ENCODE measurements at places on chromosomes 3 and 15.
A peak's percentile ranks its signal among the peaks of the same experiment; 100 is the strongest.

- DNase-seq = no peak
Measured at GRCh38 chr3:136839556-136839931, 20.6 kb downstream of the SLC35G2 start.

DNA sequence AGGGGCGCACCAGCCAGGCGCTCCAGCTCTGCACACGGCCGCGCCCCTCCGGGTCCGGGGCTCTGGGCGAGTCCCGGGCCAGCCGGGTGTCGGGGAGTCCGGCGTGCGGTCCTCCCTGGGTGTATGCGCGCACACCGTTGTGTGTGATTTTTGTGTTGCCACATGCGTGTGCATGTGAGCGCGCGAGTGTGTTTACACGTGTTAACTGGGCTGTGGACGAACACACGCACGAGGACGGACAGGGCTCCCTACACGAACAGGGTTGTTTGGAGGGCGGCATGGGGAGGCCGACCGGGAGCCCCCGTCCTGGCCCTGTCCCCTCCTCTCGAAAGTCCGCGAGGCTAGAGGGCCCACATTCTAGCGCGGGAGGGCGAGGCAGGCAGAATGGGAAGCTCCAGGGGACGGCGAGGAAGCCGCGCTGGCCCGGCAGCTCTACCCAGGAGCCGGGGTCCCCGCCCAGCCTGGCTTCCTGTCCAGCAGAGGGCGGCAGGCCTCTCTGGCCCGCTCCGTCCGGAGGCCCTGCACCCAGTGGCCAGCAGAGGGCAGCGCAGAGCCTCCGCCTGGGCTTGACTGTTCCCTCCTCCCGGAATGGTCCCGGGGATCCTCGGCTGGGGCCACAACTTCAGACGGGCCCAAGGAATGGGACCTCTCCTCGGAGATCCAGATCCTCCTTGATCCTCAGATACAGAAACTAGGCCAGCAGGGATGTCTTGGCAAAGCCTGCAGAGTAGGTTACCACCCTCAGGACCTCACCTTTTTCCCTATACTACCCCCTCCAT is 611 bp upstream of the LINGO1 start:
- peak; percentile 99 for DNase-seq

DNA sequence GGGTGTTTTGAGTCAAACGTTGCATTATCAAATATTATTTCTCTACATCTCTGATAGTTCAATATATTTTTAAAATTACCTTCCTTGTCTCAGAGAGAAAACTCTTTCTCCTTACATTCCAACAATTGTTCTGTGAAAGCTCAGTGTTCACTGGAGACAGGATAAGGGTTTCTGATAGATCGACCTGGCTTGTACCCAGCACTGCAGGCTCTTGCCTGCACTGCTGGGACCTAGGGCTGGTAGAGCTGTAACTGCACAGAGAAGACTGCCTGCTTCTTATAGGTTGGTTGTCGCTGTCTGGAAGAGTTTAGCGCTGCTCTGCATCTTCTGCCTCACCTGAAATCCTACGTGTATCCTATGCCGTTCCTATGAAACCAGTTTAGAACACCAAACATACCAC is 249.9 kb upstream of the LRTM1 start:
- DNase-seq = no peak

DNA sequence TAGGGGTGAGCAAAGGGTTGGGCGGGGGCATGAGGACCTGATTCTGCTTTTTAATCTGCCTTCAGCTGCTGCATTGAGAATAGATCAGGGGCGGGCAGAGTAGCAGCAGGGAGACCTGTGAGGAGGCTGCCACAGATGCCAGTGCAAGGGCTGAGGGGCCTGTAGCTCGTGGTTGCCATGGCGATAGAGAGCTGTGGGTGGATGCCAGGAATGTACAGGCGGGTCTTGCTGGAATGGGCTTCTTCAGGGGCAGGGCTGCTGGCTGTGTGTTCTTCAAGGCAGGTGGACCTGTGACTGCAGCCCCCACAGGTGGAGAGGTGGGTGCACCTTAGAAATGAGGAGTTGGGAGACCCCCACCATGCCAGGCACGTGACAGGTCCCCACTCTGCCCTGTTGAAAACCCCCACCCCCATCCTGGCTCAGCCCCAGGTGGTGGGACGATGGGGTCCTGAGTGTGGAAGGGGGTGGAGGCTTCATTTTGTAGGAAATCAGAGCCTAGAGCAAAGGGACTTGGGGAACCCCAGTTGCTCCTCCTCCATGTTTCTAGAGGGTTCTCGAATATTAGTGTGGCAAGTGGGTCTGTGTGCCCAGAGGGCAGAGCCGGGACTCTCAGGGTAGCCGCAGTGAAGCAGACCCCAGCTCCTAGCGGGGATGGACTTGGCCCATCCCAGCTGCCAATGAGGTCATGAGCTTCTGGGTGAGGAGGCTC is 38.3 kb downstream of the SLC6A6 start:
- peak; percentile 48 for DNase-seq

DNA sequence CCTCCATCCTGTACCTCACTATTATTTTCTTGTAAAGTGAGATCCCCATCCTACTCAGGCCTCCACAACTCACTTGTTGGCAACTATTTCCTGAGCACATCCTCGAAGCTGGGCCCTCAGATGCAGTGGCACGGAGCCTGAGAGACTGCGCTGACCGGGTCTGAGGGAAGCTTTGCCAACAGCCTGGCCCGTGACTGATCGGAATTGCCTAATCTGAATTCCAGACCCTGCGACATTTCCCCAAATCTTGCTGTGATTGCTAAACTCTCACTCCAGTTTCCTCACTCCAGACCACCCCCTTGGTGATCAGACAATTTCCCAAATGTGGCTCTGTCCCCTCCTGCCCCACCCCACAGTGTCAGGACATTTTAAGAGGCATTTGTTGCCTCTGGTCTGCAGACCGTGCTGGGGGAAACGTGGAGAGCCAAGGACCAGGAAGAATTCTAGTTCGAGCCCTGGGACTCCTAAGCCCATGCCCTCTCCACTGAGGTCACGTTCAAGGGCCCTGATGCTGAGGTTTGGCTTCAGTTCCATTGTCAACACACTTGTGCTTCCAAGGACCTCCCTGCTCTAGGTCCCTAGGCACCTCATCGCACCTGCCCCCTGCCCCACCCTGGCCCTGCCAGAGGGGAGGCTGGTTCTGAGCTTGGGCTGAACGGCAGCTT is 22.8 kb downstream of the KLHL25 start:
- no peak for DNase-seq

GRCh38 chr3:154126651-154127050 is 5.5 kb downstream of the ARHGEF26 start:
- DNase-seq = no peak

GRCh38 chr3:172708921-172709773 is 1.7 kb downstream of the NCEH1 start:
- DNase-seq = no peak

- peak; percentile 15 for DNase-seq
Measured at GRCh38 chr15:78438619-78439285, 736 bp downstream of the IREB2 start.

DNA sequence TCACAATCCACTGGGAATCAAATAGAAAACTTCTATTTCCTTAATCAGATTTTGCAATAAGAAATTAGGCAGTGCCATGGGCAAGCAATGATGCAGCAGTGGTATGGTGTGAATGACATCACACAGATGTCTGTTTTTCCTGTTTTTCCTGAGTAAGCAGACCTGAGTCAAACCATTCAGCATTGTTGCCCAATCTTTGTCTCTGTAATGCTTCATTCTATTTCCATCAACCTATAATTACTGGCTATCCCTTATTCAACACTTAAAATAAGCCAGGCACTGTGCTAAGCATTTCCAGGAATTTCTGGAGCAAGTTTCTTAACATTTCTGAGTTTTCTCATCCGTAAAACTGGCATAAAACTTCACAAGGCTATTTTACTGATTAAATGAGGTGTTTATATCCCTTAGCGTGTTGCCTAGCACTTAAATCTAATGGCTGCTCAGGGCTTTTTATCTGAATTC is 11.3 kb upstream of the OXSR1 start:
- DNase-seq = no peak

DNA sequence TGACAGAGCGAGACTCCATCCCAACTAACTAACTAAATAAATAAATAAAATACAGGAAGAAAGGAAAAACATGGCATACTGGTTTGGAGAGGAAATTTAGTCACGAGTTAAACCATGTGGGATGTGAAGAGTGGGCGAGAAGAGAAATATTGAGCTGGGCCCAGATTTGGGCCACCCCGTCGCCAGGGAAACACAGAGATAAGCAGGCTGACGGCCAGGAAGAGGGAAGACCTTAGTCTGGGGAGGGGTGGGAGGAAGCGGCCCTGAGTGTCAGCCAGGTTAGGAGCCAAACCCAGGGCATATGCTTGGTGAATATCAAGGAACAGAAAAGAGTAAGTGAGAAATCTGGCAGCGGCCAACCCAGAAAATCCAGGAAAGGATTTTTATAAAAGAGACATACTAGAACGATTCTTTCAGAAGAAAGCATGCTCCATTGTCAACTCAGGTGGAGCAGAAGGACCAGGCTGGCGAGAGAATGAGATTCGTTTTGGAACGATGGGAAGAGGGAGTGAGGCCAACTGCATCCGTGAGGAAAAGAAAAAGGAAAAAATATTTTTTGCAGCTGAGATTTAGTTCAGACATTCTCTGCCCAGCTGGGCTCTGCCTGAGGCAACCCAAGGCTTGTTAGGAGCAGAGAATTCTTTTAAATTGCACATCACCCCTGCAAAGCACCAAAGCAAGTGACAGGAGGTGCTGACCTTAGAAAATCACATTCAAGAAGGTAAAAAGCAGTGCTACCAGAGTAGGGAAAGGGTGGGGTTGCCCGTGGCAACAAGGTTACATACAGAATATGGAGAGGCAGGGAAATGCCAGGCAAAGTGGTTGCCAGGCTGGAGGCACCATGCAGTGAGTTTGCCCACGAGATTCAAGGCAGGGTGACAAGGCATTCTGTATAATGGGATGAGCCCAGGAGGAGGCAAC is 59.3 kb upstream of the RAD18 start:
- DNase-seq = no peak

- DNase-seq = no peak
Measured at GRCh38 chr3:194907811-194908210, 222.1 kb downstream of the FAM43A start.

GRCh38 chr3:149299938-149300801 is 33.3 kb downstream of the TM4SF18 start:
- DNase-seq = peak; percentile 23

- DNase-seq = no peak
Measured at GRCh38 chr15:95549168-95549738, 781.2 kb upstream of the NR2F2 start.

GRCh38 chr15:99951511-99951910 is 218.3 kb upstream of the LYSMD4 start:
- no peak for DNase-seq

- DNase-seq = no peak
Measured at GRCh38 chr3:46496746-46497555, 825 bp upstream of the RTP3 start.

DNA sequence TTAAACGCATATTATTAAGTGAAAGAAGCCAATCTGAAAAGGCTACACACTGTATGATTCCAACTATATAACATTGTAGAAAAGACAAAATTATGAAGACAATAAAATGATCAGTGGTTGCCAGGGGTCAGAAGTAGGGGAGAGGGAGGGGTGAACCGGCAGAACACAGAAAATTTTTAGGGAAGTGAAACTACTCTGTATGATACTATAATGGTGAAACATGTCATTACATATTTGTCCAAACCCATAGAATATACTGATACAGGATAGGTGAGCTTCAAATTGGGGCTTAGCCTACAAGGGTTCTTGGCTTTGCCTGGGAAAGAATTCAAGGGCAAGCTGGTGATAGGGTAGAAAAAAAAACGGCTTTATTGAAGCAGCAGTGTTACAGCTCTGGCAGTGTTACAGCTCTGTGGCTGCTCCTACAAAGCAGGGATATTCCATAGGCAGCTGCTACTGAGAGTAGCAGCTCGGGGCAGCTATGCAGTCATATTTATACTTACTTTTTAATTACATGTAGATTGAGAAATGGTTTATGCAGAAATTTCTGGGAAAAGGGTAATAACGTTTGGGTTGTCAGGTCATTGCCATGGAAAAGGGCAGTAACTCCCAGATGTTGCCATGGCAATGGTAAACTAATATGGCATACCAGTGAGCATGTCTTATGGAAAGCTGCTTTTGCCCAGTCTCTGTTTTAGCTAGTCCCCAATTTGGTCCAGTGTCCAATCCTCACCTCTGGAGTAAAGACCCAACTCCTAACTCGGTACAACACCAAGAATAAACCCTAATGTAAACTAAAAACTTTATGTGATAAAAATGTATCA is 125.1 kb upstream of the SLC25A36 start:
- DNase-seq = no peak

- no peak for DNase-seq
Measured at GRCh38 chr3:81326245-81326644, 435.2 kb downstream of the GBE1 start.

GRCh38 chr3:137714551-137714950 is 49.6 kb upstream of the SOX14 start:
- DNase-seq = no peak

DNA sequence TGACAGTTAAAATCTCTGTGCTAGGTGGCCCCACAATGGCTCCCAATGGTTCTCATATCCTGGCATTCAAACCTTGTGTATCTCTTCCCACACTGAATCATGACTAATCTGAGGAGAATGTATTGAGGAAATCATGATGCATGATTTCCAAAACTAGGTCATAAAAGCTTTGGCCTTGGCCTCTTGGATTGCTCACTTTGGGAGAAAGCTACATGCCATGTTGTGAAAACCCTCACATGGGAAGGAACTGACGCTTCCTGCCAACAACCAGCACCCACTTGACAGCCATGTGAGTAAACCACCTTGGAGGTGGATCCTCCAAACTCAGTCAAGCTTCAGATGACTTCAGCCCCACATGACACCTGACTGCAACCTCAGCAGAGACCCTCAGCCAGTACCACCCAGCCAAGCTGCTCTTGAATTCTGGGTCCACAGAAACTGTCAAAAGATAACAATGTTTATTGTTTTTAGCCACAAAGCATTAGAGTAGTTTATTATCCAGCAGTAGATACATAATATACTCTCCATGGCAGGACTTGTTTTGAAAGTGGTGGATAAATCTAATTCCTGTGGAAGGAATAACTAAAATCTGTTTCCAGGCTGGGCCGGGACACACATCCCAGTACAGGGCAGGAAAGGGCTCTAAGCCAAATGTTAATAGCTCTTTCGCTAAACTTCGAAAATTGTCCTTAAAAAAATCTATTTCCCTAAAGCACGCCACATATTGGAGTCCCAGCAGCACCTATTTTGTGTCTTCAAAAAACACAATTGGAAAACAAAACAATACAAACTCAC is 1.0 kb upstream of the ZNF620 start:
- DNase-seq = no peak

- DNase-seq = no peak
Measured at GRCh38 chr15:95912280-95912625, 418.2 kb upstream of the NR2F2 start.

DNA sequence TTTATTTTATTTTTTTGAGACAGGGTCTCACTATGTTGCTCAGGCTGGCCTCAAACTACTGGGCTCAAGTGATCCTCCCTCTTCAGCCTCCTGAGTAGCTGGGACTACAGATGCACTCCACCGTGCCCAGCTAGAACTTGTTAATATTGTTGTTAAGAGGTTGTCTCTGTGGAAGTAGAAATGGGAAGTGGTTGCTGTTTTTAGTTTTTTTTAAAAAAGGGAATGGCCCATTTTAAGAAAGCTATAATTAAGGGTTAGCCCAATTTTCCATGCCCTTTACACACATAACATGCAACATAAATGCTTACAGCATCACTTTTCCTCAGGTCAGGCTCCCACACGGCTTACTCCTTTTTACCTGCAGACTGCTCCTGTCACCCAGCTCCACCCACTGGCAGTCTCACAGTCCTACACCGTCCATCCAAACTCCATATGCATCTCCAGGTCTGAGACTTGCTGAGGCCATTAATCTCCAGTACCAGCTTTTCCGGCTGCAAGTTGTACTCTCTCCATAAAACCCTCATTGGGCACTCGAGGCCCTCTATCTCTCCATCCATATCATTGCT is 19.8 kb downstream of the MORC1 start:
- no peak for DNase-seq
